Activated T-cell treated with anti-CD3 and anti-CD28 coated beads, Interleukin-2, amount 50 U/mL, for 24 hours (primary cell): ENCODE measurements at places on chromosomes 1 and 21.

GRCh38 chr1:41687007-41687406, 202.5 kb upstream of the EDN2 start:
- DNase-seq, result no peak

- DNase-seq, result no peak
Observed at GRCh38 chr1:94285031-94285654, 47.8 kb upstream of the ARHGAP29 start.

DNA sequence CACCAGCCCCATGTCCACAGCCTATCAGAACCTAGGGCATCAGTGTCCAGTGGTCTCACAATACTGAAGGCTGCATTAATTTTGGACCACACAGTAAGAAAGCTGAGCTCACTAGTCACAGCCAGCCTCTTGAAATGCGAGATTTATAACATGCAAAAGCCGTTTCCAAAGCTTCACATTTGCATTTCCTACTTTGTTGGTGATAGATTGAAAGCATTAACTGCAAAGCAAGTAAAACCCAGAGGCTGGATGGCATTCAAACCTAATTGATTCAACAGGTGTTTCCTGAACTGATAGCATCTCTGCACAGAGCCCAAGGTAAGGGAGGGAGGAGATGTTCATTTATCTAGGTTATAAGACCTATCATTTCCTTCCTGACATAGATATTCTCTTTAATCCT, 410.1 kb downstream of the OMA1 start:
- no peak for DNase-seq

GRCh38 chr1:196516373-196516772, 91.9 kb downstream of the KCNT2 start:
- DNase-seq, result no peak

GRCh38 chr1:24966724-24967346, 36.8 kb upstream of the RUNX3 start:
- peak; percentile 82 for DNase-seq

DNA sequence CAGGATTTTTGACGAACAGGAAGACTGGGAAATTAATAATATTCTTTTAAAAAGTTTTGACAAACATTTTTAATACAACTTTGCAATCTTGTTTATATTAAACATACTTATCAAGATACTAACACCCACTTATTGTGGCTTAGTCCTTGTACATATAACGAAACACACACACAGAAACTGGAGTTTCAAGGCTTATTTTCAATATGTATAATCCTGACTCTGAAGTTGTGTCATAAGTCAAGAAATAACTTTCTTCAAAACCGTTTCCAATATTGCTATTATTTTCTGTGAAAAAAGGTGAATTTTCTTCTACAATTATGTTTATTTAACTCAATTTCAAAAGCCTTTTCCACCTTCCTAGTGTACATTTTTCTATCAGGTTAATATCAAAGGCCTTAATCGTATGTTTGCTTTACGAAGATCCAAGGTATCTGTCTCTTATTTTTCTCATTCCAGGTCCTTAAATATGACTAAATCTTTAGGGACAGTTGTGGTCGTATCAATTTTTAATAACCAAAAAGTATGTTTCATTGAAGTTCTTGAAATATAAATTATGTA, 1.8 kb downstream of the CDKN2C start:
- DNase-seq, result no peak

GRCh38 chr1:41464885-41465284, 19.6 kb downstream of the EDN2 start:
- DNase-seq, result no peak

DNA sequence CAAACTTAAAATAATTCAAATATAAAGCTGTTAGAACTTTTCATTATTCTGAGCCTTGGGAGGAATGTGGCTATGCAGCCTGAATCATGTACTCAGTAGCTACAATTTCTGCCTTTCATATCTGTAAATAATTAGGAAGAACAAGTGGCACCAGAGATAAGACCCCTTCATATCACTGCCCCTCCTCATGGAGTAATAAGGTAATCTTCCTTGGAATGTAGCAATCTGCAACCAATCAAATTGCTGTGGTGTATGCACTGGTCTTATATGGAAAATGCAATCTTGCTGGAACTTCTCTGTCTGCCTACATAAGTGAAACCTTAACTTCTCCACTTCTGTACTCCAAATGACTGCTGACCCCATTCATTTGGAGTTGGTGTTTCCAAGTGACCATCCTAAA, 104.4 kb upstream of the VANGL1 start:
- DNase-seq, result no peak

DNA sequence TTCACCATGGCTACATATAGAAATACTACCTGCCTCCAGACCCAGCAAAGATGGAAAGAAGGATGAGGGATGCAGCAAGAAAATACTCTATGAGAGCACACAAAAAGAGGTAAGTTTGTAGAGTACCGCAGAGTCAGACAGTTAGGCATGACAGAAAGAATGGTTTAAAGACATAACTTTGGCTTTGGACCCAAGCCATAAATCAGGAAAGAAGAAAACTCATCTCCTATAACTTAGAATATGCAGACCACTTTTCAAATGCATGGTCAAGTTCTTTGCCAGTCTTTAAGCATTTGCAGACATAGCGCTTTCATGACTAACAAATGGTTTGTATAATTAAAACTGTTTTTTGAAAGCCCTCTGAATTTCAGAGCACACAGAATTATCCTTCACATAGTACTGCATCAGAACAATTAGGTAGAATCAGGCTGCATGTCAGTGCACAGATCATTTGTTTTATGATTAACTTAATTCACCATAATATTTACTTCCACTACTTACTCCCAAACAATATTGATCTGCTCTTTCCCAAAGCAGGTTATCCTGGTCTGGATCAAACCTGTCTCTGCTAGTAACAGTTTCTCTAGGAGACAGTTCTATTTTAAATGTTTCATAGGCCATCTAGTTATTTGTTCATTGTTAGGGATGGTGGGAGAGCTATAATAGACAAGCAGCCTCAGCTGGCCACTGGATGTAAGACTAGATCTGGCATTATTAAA, 280.7 kb upstream of the NR5A2 start:
- DNase-seq, result no peak

DNA sequence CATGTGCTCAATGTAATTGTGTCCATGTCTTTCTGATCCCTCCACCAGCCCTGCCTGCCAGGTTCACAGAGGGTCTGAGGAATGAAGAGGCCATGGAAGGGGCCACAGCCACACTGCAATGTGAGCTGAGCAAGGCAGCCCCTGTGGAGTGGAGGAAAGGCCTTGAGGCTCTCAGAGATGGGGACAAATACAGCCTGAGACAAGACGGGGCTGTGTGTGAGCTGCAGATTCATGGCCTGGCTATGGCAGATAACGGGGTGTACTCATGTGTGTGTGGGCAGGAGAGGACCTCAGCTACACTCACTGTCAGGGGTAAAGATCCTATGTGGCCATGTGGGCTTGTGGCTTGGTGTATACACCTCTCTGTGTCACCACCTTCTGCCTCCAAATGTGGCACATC, 91.4 kb downstream of the OBSCN start:
- DNase-seq, result no peak

GRCh38 chr1:85115933-85116332, 67.6 kb upstream of the MCOLN3 start:
- no peak for DNase-seq

GRCh38 chr21:18545908-18546307, 142.3 kb upstream of the TMPRSS15 start:
- DNase-seq, result no peak

- peak; percentile 75 for DNase-seq
Observed at GRCh38 chr1:39955547-39956539, 898 bp downstream of the MFSD2A start.

DNA sequence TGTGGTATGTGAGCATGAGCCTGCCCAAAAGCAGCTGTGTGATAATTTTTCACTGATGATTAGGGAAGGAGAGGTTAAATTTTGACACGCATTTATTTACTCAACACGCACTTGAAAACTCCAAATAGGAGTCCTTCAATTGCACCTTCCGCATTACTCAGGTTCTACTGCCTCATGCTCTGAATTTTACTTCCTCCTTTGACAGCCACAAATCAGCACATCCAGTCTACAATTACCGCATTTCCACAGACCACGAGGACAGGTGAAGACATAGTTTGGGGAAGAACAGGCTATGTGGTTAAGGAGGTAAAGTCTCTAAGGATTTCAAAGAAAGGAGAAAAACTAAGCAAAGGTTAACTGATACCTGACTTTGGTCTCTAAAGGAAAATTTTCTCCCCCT, 2.6 kb downstream of the CAPN8 start:
- no peak for DNase-seq

DNA sequence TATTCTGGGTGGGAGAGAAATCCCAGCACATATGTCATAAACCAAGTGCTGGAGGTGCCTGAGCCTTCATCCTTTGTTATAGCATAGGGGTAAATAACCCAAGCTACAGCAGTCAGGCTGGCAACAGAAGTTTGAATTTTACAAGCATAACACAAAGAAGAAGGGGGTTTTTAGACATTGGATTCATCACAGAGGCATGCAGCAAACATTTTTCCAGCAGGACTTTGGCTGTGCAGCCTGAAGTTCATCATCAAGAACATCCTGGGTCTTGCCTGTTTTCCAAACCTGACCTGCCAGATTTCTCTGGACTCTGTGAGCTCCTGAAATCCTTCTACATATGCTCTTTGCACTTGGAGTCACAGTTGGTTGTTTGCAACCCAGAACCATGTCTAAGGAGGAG, 16.2 kb downstream of the PTGER3 start:
- no peak for DNase-seq

GRCh38 chr21:22710721-22711120, 1712.5 kb downstream of the NCAM2 start:
- no peak for DNase-seq

DNA sequence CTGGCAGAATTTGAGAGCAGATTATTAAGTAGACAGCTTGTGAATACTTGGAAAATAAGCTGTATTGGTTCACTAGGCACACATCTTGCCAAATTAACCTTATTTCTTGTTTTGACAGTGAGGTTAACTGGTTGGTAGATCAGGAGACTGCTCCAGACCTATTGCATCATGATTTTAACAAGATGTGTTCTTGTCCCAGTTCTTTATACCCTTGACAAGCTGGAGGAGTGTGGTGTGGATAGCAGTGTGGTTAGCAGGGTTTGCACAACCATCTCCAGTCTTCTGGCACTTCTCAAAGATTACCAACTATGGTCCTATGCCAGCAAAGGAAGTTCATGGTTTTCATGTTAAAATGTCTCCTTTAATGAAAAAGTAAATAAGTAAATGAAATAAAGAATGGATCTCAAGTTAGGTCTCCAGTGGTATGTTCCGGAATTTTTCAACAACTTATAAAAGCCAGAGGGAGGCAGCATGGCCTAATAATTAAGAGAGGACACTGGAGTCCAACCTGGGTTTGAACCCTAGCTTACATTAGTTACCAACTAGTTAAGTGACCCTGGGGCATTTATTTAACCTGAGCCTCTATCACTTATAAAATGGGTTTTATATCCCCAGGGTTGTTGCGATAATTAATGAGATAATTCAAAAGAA, 34.1 kb downstream of the DDX20 start:
- no peak for DNase-seq

DNA sequence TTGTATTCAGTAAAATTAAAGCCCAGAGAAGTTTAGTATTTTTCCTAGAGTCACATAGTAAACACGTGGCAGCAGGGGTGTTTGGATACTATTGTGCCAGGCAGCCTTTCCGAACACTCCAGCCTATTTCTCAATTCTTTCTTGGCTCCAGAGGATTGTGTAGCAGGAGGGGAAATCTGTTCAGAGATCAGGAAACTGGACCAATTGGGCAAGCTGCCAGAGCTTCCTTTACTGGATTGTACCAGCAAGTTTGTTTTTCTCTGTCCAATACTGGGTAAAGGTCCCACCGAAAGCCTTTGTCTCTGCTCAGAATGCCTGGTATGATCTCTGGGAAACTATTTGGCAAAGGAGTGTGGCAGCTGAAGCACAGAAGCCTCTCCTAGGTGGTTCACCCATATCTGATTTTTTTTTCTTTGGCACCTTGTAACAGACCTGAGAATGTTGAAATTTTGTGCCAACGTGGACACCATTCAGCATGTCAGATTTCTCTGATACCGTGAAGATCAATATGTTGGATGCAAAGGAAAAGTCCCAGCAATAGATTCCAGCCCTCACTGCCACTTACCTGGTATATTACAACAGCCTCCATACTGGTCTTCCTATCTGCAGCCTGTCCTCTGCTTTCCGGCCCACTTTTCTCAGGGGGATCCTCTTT, 126.2 kb downstream of the FGGY start:
- DNase-seq, result no peak

DNA sequence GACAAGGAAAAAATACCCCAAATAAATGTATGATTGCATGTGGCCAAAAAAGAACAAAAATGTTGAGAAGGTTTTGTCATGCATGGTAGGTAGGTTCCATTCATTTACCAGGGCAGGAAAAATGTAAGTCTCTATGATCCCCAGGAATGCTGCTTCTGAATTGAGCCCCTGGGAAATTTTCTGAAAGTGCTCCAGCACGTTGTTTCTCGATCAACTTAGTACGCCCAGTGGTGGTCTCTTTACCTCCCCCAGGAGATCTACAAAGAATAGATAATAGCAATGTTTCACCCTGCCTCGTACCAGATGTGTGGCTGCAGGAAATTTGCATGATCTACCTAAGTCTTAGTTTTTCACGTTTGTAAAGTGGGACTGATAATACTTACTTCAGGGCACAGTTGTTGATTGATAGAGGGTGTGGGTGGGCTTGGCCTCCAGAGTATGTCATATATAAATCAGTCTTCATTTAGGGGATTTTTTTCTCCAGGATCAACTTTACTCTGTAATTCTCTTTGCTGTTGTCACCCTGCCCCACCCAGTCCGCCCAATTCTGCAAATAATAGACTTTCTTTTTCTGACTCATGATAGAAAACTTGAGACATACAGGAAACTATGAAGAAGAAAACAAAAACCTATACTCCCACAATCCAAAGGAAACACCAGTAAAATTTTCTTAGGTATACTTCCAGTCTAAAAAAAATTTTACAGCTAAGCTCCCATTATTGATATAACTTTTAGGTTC, 462.0 kb upstream of the RUNX1 start:
- no peak for DNase-seq

DNA sequence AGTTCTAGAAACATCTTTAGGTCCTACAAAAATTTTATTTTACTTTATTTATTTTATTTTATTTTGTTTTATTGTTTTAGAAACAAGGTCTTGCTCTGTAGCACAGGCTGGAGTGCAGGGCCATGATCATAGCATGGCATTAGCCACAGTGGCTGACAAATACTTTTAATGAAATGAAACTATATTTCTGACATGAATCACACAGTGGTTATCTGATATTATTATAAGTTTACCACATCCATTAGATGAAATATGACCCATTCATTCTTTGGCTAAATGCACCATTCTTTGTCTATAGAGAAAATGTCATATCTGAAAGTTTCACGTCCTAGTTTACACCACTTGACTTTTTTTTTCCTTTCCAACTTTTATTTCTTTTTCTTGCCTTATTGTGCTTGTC, 613.4 kb upstream of the ADAMTS5 start:
- DNase-seq, result no peak

GRCh38 chr1:185159966-185160365, 3.0 kb downstream of the SWT1 start:
- DNase-seq, result no peak

- no peak for DNase-seq
Observed at GRCh38 chr1:29708796-29709703, 472.7 kb downstream of the PTPRU start.
